Amygdala (tissue), 56 donors: ENCODE measurements at places on chromosomes 7 and 10.
A peak's percentile ranks its signal among the peaks of the same experiment; 100 is the strongest.

DNA sequence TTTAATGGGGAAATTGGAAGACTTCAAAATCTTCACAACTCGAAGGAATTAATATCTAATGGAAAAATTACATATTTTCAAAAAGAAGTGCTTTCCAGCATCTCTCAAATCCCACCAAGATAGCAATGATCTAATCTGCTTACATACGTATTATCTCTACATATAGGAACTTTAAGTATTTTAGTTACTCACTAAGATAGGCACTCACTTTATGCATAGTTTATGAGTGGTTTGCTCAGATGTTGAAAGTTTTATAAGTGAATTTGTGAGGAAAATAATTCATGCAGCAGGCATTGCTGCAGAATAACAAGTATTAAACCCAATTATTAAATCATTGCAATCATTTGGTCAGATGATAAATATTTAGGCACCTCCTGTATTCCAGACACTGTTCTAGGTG lies 2.3 kb upstream of the CYTH3 start:
- no peak for DNase-seq

DNA sequence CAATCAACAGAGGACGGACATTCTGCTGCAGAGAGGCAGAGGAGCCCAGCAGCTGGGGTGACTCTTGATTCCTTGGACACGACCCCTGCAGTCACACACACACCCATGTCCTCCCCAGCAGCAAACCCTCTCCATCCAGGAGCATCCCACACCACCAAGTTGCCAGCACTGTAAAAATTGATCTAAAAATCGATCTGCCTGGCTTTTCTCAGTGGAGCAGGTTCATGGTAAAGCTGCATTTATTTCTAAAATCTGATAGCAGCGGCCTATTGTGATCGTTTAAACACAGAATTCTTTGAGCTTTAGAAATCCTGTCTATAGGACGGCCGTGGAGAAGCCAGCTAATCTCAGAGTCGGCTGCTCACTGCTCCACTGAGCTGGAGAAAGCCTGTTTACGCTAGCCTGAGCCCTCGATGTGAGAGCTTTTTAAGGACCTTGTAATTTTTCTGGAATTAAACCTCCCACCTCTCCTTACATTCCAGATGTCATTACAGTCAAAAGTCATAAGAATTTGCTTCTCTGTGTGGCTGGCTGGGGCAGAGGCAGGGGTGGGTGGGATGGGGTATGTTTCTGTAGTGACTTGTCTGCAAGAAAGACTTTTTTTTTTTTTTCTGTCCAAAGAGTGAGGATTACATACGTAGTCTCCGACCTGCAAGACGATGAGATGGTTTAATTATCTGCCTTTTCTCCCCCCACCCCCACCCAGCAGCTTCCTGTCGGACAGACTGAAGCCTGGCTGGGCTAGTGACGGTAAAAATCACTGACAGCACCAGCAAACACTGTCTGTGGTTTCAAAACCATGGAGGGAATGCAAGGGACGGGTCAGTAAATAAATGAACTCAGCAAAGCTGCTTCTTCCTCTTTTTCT lies 31.6 kb downstream of the TRIM8 start:
- DNase-seq: no peak

DNA sequence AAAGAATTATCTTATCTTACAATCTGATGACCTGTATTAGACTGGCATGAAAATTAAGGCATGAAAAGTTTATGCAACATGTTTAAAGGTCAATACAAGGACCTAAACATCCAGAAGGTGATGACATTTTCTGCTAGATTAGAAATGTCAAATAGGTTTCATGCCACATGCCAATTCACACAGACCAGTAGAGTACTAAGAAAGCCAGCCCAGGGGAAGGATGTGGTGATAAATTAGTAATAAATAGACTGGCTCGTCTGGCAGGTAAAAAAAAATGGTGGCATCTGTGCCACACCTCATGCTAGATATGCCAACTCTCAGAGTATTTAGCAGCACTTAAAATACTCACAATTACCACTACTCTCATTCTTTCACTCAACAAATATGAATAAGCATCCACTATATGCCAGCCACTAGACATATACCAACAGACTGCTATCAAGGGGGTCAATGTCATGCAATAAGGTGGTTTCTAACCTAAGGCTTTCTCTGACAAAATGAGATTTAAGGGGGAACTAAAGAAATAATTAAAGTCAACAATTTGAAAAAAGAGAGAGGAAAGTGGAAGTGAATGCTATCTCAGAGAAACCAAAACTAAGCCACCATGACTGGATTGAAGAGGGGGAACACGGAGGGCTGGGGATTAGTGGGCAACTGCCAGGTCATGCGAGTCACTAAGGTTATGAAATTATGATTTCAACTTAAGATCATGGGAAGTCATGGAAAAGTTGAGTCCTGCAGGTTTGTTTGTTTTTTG lies 83.5 kb downstream of the SGMS1 start:
- DNase-seq: no peak

- DNase-seq: no peak
Measured at GRCh38 chr10:76141376-76141775, 710.0 kb downstream of the LRMDA start.

- no peak for DNase-seq
Measured at GRCh38 chr10:101219139-101219945, 9.9 kb downstream of the LBX1 start.

DNA sequence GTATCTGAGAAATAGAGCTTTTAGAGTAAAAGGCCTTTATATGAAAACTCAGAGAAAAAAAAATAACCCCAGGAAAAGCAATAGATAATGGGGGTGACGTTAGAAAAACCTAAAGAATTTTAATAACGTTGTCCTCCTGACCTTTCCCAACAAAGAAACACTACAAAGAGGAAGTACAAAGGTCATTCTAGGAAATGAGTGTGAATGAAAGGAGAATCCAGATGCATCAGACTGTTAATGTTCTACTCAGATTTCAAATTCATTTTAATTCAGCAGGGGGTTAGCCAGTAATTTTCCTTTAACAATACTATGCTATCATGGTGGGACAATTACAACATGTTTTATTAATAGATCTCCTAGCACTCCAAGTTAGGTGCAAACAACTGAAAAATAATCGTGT lies 73.8 kb upstream of the CDK1 start:
- no peak for DNase-seq

- no peak for DNase-seq
Measured at GRCh38 chr10:25049966-25050365, 33.6 kb downstream of the THNSL1 start.

DNA sequence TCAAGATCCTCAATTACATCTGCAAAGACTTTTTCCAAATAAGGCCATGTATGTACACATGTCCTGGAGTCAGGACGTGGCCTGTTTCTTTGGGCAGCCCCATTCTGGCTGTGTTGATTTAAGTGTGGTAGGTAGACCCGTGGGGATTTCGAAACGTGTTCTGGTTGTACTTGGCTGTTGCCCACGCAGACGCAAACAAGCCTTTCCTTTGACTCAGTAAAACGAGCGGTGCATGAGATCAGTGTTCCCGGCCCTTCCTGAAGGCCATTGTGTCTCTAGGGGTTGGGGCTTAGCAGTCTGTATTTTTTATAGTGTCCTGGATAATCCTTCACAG lies 64.8 kb upstream of the DNAJB6 start:
- DNase-seq: peak; percentile 45

DNA sequence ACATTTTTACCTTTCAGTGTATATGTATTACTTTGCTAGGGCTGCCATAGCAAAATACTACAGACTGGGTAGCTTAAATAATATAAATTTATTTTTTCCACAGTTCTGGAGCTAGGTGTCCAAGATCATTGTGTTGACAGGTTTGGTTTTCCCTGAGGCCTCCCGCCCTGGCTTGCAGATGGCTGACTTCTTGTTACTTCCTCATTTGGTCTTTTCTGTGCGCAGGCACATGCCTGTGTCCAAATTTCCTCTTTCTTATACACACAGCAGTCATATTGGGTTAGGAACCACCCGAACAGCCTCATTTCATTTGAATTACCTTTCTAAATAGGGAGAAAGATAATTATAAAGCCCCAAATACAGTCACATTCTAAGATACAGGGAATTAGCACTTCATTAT lies 521.6 kb upstream of the SORCS1 start:
- DNase-seq: no peak

GRCh38 chr7:132202541-132202940 lies 373.7 kb downstream of the PLXNA4 start:
- no peak for DNase-seq

- no peak for DNase-seq
Measured at GRCh38 chr10:35545079-35545657, 60.0 kb upstream of the GJD4 start.

- DNase-seq: no peak
Measured at GRCh38 chr10:45204954-45205775, 110.2 kb downstream of the OR13A1 start.

DNA sequence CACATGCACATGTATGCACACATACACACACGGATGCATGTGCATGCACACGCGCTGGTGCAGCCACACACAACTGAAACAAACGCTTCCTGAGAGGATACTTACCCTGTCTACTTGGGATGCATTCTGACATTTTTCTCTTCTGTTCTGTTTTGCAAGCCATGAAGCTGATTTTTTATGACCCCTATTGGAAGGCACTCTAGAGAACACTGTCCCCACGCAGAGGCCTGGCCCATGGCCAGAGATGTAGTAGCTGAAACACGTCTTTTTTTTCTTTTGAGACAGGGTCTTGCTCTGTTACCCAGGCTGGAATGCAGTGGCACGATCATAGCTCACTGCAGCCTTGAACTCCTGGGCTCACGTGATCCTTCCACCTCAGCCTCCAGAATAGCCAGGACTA lies 47.9 kb downstream of the VWA2 start:
- DNase-seq: no peak

- DNase-seq: no peak
Measured at GRCh38 chr7:34277016-34277802, 371.9 kb downstream of the BMPER start.

DNA sequence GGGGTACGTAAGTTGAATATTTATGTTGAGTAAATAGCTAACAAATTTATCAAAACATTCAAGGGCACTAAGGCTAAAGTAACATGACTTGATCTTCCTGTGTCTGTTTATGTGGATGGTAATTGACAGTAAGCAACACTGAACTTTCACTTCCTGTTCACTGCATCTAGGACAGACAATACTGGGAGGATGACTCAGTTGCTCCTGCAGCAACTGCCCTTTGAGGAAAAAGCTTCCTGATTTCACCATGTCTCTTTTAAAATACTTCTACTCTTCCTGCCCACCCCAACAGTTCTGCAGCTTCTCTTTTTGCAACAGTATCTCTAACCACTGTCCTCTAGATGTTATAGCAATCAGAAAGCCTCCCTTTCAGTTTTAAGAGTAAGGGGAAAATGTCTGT lies 76.6 kb upstream of the HGF start:
- peak; percentile 2 for DNase-seq

DNA sequence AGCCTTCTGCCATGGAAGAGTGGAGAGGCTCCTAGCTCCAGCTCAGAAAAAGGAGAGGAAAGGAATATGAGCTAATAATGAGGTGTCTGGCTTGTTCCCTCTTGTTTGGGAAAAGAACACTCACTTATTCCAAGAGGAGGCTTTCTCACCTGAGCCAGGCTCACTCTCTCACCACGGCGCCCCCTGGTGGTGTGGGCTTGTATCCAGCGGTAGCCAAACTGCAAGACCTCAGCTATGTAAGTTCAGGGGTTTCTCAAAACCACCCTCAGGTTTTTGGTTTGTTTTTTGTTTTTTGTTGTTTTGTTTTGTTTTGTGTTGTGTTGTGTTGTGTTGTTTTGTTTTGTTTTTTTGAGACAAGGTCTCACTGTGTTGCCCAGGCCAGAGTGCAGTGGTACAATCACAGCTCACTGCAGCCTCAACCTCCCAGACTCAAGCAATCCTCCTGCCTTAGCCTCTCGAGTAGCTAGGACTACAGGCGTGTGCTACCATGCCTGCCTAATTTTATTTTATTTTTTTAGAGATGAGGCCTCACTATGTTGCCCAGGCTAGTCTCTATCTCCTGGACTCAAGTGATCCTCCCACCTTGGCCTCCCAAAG lies 124.0 kb downstream of the TMEM130 start:
- no peak for DNase-seq

- no peak for DNase-seq
Measured at GRCh38 chr7:103989200-103989784, at the start of gene RELN. Gene RELN, minus strand, starts transcription at chr7:103989658. Its CDS starts 302 bp downstream, at chr7:103989356.

DNA sequence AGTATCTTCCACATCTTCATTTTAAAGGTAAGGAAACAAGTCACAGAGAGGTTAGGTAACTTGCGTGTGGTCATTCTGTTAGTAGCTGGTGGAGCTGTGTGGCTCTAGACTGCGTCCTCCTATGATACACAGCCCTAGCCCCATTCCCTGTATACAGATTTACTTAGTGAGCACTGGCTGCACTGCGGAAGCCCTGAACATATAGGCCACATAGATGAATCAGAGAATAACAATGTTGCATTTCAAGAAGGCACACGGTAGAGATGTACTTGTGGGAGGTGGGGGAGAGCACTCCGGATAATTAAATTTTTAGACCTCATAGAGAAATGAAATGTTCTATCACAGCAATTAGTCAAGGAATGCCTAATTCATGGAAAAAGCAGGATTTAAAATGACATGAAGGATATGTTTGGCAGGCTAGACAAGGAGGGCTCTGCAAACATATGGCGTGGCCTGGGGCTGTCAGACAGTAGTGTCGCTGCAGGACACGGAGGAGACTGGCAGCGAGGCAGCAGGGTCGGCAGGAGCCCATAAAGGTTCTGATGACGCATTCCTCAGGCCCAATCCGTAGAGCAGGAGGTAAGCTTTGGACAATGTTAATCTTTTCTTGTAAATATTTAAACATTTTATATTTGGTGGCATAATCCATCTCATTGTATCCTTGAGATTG lies 29.5 kb downstream of the RAB11FIP2 start:
- DNase-seq: no peak

DNA sequence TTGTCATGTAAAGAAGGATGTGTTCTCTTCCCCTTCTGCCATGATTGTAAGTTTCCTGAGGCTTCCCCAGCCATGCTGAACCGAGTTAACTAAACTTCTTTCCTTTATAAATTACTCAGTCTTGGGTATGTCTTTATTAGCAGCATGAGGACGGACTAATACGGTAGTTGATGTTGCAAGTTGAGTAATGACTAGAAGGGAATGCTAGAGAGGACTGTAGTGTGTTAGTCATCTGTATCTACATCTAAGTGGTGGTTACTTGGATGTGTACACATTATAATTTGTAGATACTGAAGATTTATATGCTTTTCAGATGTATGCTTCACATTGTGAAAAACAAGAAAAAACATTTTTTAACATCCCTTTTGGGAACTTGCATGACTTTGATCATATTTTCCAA lies 244.6 kb downstream of the POLR1F start:
- DNase-seq: no peak

DNA sequence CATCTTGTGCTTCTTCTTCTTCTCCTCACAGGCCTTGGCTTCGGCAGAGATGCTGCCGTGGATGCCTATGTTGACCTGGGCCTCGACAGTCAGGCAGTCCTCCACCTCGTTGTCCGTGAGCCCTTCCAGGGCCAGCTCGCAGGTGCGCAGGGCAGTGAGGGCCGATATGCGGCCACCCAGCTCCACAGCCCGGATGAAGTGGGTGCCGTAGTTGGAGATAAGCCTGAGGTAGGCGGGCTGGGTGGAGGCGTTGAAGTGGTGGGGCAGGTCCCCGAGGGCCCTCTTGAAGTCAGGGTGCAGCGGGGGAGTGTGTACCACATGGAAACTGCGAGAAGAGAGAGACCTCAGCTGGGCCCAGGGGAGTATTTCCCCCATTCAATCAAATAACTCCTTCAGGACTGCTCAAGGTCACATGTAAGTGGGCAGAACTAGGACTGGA lies 3.7 kb downstream of the PRF1 start:
- DNase-seq: no peak

GRCh38 chr10:74460812-74461211 lies 309.8 kb downstream of the ADK start:
- no peak for DNase-seq

GRCh38 chr10:69879634-69880257 lies 78.0 kb downstream of the COL13A1 start:
- no peak for DNase-seq

GRCh38 chr10:101507828-101508227 lies 80.2 kb downstream of the POLL start:
- DNase-seq: no peak
